ENCODE measurements at places on chromosomes 7 and 10. TPM values are rescaled to one million over a fixed set of nuclear protein-coding genes. Genes with fewer than 3 reads are reported as not detected.

DNA sequence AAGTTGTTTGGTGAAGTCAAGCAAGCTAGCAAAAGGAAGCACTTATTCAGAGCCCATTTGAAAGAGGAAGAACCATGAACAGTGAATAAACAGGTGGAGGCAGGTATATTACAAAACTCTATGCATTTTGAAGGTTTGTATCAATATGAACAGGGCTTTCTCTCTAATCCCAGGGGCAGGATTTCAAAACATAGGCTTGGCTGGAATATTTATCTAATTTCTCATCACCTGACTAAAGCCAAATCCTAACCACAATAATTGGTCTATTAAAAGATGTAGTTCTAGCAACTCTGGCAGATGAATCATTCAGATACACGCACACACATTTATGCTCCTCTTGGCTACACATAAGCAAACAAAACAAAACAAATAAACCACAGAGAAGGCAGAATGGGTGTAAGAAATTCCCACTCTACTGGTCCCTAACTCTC is 554.4 kb downstream of the INHBA start:
- peak; percentile 98 for DNase-seq

GRCh38 chr10:85048644-85049043 is 720.3 kb downstream of the CCSER2 start:
- no peak for DNase-seq

DNA sequence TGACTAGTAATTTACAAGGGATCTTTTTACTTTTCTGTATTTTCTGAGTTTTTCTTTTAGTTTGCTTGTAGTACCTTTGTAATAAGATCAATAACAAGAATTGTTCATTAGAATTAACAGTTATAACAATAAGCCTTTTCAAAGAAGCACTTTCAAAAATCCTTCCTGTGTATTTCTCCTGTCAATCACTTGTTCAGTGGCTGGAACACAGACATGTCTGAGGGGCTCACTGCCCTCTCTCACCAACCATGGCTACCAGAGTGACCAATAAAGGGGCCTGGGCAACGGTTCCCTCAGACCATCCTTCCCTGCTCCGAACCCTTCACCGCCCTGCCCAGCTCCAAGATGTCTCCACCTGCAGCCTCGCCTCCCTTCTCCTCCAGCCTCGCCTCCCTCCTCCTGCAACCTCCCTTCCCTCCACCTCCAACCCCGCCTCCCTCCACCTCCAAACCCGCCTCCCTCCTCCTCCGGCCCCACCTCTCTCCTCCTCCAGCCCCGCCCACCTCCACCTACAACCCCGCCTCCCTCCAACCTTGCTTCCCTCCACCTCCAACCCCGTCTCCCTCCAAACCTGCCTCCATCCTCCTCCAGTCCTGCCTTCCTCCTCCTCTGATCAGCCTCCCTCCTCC is 353.4 kb downstream of the TNS3 start:
- no peak for DNase-seq

- no peak for DNase-seq
These were observed 6.9 kb upstream of the GSTK1 start for GRCh38 chr7:143256325-143256724.

DNA sequence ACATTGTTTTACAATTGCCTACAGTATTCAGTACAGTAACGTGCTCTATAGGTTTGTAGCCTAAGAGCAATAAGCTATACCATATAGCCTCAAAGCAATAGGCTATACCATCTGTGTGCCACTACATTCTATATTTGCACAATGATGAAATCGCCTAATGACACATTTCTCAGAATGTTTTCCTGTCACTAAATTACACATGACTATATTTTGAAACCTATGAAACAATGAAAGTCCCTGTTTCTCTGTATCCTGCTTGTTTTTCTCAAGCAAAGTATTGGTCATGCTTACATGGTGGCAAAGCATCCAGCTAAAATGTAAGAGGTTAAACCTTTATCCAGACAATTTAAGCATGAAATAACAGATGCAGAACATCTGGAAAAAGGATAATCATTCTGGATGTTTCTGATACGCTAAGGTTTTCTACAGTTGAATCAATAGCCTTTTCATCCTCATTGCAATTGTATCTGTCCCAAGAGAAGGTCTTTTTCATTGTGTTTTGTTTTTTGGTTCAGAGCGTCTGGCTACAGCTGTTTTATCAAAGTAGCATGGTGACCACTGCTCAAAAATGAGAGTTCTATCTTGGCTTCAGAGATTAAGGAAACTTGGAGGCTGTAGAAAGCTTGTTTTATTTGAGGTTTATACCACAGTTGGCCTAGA is 81.7 kb downstream of the CSTF2T start:
- DNase-seq: no peak

- no peak for DNase-seq
These were observed 5.9 kb downstream of the AGR3 start for GRCh38 chr7:16875861-16876260.

GRCh38 chr7:139870380-139870779 is 41.3 kb downstream of the TBXAS1 start:
- DNase-seq: no peak

- DNase-seq: no peak
These were observed 9.7 kb downstream of the ITPRIP start for GRCh38 chr10:104328646-104328895.

The MBL2 gene
- total RNA-seq: not detected

The ACTL6B gene
- not detected for total RNA-seq

- DNase-seq: no peak
These were observed 7.4 kb downstream of the IMPDH1 start for GRCh38 chr7:128402356-128402755.
